ENCODE measurements at places on chromosomes 5 and 9. TPM values are rescaled to one million over a fixed set of nuclear protein-coding genes. Genes with fewer than 3 reads are reported as not detected.

- no peak overlapping the region for H3K4me3 ChIP-seq
- H3K4me1 ChIP-seq: no peaks in the 10 kb centered on the region
- no peaks in the 10 kb centered on the region for H3K27me3 ChIP-seq
- DNase-seq: peak; percentile 86
- no peak overlapping the region for H3K27ac ChIP-seq
Measured at GRCh38 chr5:36507332-36507952, 99.0 kb upstream of the SLC1A3 start.

- no peaks in the 10 kb centered on the region for H3K4me1 ChIP-seq
- no peaks in the 10 kb centered on the region for H3K36me3 ChIP-seq
- no peak for DNase-seq
- no peaks in the 10 kb centered on the region for H3K27me3 ChIP-seq
Measured at GRCh38 chr5:155598552-155598951, 585.0 kb downstream of the KIF4B start.

The CDC37L1 gene
- total RNA-seq: 16.4 TPM

The POLE3 gene
- 43.3 TPM for total RNA-seq

The CENPH gene
- 6.4 TPM for total RNA-seq

GRCh38 chr5:95993266-95993665 is 31.6 kb upstream of the ELL2 start:
- H3K4me3 ChIP-seq: no peak overlapping the region
- DNase-seq: no peak
- no peak overlapping the region for H3K27ac ChIP-seq
- no peaks in the 10 kb centered on the region for H3K27me3 ChIP-seq

Data from left lung (tissue), 14 donors.